ENCODE measurements at places on chromosomes 13 and 19.

DNA sequence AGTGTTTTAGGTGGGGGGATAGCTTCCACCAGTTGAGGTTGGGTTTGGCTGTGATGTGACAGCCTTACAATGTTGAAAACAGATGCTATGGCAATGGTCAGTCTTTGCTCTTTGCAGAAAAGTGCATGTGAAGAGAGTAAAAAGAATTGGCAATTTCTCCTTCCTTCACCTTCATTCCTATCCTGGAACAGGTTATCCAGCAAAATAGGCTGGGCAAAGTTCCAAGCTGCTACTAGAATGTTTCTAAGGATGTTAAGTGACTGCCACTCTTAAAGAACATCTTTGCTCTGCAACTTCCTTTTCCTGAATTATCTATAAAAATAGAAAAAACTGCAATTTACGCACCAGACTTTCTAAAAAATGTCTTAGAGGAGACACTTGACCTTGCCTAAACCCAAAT is 50.1 kb upstream of the MYCBP2 start:
- DNase-seq: no peak

GRCh38 chr19:7356899-7357627 is 8.3 kb downstream of the ARHGEF18 start:
- no peak for DNase-seq

GRCh38 chr19:35346193-35347052 is 1.3 kb upstream of the FFAR1 start:
- DNase-seq: no peak

DNA sequence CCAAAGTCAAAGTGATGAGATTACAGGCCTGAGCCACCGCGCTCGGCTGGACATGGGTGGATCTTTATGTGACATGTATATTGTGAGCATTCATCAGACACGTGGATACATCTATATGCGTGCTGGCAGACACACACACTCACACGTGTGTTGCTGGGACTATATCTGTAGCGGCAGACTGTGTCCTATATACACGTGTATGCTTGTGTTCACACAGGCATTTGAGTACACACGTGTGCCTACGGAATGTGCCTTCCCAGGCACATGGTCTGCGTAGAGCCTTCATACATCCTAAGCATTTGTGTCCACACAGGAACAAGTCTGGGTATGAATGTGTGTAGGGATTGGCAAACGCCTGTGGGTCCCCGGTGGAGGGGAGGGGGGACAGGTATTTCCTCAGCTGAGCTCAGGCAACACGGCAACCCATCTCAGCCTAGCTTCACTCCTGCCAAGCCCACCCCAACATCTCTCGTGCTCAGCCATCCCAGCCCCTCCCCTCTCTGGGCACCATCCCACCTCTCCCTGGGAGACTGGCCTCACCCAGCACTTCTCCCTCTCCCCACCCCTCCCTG is 2.6 kb downstream of the UNC13A start:
- DNase-seq: no peak

All from mesendoderm (in vitro differentiated cells).